ENCODE measurements at places on chromosomes 7 and 10. TPM values are rescaled to one million over a fixed set of nuclear protein-coding genes. Genes with fewer than 3 reads are reported as not detected.

CARD11 gene
- total RNA-seq, result 0.20 TPM

ANKRD61 gene
- not detected for total RNA-seq

PSTK gene
- total RNA-seq, result 3.3 TPM

WEE2 gene
- not detected for total RNA-seq

MEOX2 gene
- total RNA-seq, result 4.0 TPM
